ENCODE measurements at places on chromosomes 6 and 20. TPM values are rescaled to one million over a fixed set of nuclear protein-coding genes. Genes with fewer than 3 reads are reported as not detected.

PLCB1 gene
- 15.2 TPM for total RNA-seq

KIAA1755 gene
- total RNA-seq = 0.66 TPM

LINC00237 gene
- total RNA-seq = not detected

VSTM2L gene
- 0.66 TPM for total RNA-seq

FOXP4 gene
- total RNA-seq = 2.8 TPM

PGC gene
- total RNA-seq = not detected

TSBP1 gene
- not detected for total RNA-seq

PDE7B gene
- total RNA-seq = 2.5 TPM

PAK1IP1 gene
- total RNA-seq = 22.2 TPM

TRAPPC3L gene
- total RNA-seq = not detected

EYA4 gene
- 14.5 TPM for total RNA-seq

CLPSL1 gene
- not detected for total RNA-seq

TAGAP gene
- total RNA-seq = not detected

OPRL1 gene
- total RNA-seq = 1.1 TPM

COL9A1 gene
- not detected for total RNA-seq

MYT1 gene
- total RNA-seq = not detected

SCAF8 gene
- total RNA-seq = 35.4 TPM

CCR6 gene
- not detected for total RNA-seq

SLCO4A1 gene
- total RNA-seq = 2.0 TPM

LAMA4 gene
- 105 TPM for total RNA-seq

SLC22A16 gene
- total RNA-seq = not detected
